ENCODE measurements at places on chromosomes 3 and 15.

DNA sequence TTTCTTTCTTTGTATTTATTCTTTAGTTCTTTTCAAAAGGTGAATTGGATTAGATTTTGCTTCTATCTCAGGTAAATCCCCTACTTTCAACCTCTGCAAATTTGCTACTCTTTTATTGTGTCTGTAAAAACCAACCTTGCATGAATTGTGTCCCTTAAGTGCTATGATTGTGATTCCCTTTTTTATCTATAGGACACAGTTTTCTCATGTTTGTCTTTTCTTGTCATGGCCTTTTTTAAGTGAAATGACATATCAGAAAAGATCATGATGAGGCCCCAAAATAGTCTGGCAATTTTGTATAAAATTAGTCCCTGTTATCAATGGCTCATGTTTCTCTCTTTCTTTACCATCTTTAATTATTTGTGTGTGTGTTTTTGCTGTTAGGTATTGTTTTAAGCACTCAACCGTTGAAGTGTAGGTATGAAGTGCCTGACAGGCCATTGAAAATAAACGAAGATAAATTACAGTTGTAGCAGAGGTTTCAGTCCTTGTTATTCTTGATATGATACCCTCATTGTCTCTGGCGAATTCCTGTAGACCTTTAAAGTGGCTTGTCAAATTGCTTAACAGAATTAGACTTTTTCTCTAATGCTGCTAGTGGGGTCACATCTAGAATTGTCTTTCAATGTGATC is 184.3 kb downstream of the UBE2E2 start:
- DNase-seq = no peak

GRCh38 chr3:72574144-72574543 is 274.1 kb downstream of the SHQ1 start:
- no peak for DNase-seq

- no peak for DNase-seq
Observed at GRCh38 chr15:75680007-75680789, 32.5 kb downstream of the CSPG4 start.

DNA sequence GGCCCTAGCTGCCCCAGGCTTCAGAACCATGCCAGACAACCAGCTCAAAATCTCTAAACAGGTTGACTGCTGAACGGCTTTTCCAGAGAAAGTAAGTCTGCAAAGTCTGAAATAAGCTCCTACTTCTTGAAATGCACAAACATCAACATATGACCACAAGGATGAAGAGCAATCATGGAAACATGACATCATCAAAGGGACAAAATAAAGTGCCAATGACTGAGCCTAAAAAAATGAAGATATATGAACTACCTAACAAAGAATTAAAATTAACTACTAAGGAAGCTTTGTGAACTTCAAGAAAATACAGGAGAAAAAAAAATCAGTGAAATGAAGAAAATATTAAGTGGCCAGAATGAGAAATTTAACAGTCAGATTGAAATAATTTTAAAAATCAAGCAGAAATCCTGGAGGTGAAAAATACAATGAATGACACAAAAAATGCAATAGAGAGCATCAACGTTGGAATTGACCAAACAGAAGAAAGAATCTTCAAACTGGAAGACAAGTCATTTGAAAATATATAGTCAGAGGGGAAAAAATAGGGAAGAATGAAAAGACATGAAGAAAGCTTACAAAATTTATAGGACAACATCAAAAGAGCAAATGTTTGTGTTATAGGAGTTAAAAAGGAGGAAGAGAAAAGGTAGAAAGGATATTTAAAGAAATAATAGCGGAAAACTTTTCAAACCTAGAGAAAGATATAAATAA is 364.2 kb downstream of the OCA2 start:
- DNase-seq = no peak

DNA sequence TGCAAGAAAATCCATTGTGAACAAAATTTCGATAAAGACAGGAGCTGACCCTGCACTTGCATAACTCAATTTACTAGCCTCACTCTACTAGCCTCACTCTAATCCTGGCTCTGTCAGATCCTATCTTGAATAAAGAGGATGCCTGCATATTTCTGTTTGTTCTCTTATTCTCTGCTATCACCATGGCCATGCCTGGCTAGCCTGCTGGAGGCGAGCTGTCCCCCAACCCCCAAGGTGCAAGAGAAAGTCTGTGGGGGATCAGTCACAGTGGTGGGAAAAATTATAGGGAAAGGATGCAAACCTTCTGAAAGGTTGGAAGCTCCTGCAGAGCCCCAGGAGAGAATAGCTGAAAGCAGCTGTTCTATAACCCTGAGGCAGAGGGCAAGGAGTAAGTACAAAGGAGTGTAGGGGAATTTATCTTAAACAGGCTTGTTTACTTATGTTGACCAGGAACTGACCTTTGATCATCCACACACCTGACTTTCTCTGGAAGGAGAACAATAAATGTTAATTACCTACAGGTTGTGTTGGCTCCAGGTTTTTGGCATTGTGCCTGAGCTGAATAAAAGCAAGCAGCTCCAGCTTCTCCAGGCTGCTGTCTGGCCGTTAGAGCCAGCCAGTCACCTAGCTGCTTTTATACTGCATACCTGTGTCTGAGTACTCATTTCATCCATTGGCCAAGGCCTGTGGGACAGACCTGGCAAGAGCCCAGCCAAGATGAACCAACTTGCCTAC is 137.7 kb upstream of the RASGRP1 start:
- DNase-seq = no peak

Measured in A673 (cell line).